ENCODE measurements at places on chromosomes 5 and 9.

GRCh38 chr9:110559869-110560268 lies 19.7 kb downstream of the SVEP1 start:
- no peak for DNase-seq

DNA sequence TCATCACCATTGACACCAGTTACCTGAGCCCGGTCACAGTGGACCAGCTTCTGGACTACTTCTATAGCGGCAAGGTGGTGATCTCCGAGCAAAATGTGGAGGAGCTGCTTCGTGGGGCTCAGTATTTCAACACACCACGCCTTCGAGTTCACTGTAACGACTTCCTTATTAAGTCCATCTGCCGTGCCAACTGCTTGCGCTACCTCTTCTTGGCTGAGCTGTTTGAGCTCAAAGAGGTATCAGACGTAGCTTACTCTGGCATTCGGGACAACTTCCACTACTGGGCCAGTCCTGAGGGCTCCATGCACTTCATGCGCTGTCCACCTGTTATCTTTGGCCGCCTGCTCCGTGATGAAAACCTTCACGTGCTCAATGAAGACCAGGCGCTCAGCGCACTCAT lies 520 bp downstream of the CCIN start:
- DNase-seq: no peak

GRCh38 chr5:169148138-169148740 lies 152.7 kb downstream of the SLIT3 start:
- DNase-seq: no peak

DNA sequence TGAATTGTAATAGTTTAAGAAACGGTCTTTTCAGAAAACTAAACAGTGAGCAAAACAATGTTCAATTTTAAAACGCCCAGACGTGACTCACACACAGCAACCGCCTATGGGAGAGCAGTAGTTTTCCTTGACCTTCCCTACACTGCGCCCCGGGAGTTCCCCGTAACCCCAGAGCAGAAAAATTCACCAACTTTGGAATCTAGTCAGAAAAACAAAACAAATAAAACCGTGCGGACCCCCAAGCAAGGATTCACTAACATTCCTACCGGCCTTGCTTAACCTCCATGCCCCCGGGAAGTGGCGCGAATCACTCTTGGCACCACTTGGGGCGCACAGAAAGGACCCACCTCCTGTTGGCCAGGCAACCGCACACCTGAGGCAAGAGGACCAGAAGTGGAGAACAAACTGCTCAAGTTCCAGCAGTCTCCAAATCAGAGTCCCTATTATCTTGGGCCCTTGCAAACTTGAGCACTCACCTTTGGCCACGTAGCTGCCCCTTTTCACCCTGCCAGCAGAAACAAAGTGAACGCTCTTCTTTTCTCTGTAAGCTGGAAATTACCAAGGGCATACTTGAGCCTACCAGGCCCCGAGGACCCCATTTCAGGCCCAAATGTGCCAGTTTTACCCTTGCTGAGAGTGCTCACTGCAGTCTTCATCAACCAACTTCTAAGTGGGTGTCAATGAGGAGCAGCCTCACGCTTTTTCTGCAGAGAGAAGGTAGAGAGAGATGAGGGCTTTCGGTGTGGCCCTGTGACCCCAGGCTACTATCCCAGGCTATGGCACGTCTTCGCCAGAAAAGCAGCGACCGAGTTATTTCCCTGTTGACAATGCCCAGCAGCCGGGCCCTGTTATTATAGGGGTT lies 189.7 kb downstream of the MEF2C start:
- no peak for DNase-seq

- no peak for DNase-seq
Measured at GRCh38 chr9:74117731-74118130, 379.4 kb upstream of the RORB start.

- DNase-seq: peak; percentile 74
Measured at GRCh38 chr5:132063090-132063911, 2.8 kb downstream of the IL3 start.

DNA sequence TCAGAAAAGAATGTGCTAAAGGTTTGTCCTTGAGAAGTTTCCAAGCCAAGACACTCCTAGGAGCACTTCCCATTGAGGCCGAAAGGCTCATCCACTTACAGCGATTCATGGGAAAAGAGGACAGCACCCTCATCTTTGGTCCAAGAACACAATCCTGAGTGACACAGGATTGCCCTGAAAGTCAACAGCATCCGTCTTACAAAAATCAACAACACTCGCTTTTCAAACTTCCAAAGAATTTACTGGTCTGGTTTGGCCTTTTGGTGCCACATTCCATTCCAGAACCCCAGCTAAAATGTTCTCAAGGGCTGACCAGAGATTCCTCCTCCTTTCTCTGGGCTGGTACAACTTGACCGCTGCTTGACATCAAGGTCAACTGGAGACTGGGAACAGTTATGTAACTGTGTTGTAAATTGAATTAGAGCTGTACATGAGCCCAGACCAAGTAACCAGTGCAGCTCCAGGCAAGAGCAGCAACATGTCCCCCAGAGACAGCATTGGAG lies 415.8 kb upstream of the PIK3R1 start:
- DNase-seq: no peak

GRCh38 chr9:96294159-96294545 lies 7.8 kb downstream of the HSD17B3 start:
- no peak for DNase-seq

DNA sequence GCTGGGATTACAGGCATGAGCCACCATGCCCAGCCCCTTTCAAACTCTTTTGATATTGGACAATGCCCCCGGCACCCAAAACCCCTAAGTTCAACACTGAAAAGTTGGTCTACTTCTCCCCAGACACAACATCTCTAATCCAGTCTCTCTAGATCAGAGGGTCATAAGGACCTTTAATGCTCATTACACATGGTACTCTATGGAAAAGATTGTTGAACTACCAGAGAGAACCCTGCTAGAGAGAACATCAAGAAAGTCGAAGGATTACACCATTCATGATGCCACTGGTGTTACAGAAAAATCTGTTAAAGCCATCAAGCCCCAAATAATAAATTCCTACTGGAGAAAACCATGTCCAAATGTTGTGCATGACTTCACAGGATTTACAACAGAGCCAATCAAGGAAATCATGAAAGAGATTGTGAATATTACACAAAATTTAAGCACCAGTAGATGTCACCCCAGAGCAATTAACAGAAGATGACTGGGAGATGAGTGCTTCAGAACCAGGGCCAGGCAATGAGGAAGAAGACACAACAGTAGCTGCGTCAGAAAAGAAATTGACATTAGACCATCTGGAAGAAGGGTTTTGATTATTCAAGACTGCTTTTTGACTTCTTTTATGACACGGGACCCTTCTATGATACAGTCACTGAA lies 28.3 kb upstream of the NIPAL4 start:
- peak; percentile 35 for DNase-seq

DNA sequence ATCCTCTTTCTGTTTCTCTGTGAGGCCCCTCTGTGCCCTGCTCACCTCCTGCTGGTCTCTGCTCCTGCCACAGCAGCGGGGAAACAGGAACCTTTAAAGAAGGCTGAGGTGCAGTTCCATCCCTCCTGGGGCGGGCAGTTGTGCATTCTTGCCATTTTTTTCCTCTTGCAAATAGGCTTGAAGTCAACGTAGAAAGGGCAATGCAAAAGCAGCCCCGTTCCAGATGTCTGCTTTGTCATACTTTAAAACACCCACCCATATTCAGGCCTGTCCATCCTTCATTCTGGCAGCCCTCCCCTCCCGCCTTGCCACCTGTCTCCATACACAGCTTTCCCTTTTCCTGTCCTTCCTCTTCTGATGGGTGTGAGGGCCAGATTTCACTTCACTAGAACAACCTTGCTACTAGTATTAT lies 65.4 kb upstream of the KLF9 start:
- DNase-seq: no peak

DNA sequence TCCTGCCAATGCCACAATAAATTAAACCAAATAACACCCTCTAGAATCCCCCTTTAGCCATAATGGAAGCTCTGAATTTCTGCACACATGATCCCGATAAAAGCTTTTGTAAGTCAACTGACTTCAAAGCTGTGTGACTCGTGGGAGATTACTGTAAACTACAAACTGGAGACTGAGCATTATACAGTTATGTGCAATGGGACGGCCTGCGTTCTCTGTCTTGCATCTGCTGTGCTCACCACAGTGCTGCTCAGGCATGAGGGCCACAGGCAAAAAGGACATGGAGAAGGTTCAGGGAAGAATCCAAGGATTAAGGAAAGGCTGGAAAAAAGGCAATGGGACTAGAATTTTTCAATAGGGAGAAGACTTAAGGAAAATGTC lies 184.2 kb downstream of the FANCC start:
- no peak for DNase-seq

DNA sequence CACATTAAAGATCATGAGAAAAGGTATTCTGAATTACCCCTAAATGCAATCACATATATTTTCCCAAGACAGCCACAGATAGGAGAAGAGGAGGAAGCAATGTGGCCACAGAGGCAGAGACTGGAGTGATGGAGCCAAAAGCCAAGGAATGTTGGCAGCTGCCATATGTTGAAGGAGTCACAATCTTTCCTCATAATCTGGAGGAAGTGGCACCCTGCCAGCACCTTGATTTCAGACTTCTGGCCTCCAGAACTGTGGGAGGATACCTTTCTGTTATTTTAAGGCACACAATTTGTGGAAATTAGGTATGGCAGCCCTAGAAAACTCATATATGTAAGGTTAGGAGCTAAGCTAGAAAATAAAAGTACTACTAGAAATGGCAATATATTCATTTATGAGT lies 139.9 kb upstream of the GAS1 start:
- no peak for DNase-seq

DNA sequence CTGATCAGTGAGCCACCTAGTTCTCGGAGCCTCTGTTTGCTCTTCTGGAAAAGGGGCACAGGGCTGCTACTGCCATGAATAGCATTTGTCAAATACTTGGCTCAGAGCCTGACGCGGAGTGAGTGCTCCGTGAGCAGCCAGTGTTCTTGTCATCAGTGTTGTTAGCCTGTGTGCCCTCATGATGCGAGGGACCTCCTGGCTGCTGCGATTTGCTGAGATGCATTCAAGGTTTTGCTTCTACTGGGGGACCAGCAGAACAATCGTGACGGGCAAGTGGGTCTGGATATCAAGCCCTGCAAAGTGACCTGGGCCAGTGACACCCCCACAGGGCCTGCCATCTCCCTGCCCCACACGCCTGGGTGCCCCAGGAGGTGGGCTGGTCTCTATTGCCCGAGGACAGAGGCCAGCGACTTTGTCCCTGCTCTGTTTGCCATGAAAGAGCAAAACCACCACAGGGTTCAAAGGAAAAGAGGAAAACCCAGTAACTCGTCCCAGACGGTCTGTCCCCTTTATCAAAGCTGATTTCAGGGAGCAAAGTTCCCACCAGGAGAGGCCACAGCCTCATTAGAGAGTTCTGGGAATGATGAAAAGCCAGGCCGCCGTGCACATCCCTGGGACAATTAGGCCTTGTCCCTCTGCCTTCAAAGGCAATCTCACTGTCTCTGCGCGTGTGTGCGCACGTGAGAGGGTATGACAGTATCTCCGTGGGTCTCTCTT lies 86.5 kb upstream of the LMX1B start:
- no peak for DNase-seq

DNA sequence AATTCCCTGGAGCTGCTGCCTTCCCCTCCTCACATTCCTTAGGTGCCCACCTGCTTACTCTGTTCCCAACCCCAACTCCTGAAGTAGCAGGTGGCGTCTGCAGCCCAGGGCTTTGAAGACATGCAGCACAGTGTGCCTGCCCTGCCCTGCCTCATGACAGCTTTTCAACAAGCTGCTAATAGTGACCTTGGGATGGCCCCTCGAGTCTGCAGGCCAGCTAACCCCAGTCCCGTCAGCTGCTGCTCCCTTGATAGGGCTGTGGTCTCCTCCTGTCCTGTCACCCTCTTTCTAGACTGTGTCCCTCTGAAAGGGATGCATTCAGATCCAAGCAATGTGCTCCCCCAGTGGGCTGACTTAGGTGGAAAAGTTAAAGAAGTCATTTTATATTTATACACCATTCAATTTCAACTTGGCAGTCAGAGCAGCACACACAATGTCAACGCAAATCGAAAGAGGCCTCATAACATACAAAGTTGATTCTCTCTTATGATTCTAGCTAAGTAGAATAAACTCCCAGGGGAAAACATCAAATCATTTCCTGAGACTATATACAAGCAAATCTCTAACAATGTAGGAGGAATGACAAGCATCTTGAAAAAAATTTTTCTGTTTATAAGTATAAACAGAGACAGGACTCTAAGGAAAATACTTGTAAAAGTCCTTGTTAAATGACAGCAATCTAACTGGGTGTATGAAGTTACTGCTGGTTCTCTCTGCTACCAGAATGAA lies 37.9 kb downstream of the ADRB2 start:
- DNase-seq: no peak

DNA sequence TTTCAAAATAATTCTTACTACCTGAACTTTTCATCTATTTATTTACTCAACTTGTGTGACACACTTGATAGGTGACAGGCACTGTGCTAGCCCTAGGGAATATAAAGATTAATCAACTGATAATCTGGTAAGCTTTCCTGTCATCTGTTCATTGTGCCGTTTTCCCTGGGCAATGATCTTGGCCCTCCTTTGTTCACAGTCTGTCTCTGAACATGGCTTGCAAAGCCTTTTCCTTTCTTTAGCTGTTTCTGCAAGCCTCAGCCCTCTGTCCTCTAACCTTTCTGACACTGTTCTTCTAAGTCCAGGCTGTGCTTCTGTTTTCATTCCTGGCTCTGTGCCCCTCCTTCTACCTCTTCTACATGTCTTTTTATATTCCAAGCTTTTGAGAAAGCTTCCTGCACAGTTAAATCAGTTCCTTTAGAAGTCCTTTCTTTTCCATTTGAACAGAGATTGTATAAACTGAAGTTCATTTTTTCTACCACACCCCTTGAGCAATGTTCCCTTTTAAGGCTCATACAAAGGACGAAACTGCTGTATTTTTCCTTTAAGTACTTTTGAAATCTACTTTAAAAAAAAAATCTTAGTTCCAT lies 803.0 kb upstream of the ZNF608 start:
- DNase-seq: no peak

DNA sequence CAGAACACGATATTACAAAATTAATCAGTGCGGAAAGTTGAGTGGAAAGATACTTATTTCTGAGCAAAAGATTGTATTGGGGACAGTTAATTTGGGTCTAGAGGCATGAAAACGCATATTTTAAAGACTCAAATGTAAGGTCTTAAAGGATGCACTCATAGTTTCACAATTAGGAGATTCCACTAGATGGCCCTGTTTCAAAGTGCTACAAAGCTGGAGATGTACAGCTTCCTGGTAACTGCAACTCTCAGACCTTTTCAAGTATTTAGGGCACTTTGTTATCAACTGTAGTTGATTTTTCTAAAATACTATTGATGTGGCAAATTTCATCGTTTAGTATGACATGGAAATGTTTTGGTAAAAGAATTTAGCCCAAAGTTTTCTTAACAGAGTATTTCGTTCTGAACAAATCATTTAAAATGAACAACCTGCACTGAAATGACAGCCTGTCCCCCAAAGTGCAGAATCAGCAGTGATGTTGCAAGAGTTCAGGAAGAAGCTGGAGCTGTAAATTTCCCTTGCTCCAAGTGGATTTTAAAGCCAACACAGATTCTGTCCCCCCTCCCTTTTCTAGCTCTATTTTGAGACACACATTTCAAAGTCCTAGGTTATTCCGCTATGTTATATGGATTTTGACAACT lies 16.2 kb upstream of the NDUFB6 start:
- no peak for DNase-seq

GRCh38 chr9:77598524-77598923 lies 49.6 kb downstream of the GNA14 start:
- DNase-seq: no peak

GRCh38 chr5:172075656-172076055 lies 69.2 kb upstream of the FBXW11 start:
- no peak for DNase-seq
